ENCODE measurements at places on chromosomes 13 and 19.

- DNase-seq: no peak
Observed at GRCh38 chr13:99218969-99219368, 18.3 kb downstream of the UBAC2 start.

- DNase-seq: no peak
Observed at GRCh38 chr13:108463340-108463739, 166.1 kb upstream of the MYO16 start.

DNA sequence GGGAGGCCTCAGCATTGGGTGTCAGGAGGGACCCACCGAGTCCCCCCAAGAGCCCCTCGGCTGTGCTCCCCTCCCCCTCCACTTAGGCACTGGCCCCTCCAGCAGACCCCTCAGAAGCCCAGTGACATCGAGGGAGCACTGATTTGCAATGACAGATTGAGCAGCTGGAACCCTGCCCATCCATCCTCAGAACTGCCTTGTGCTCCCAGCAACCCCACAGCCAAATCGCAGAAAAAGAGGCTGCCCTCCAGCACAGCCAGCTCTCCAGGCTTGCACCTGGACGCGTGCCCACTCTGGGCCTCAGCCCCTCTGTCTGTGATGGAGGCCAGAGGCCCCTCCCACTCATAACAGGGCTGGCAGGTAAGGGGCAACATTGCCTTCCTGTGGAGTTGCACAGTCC, 123.2 kb upstream of the VSTM2B start:
- no peak for DNase-seq

DNA sequence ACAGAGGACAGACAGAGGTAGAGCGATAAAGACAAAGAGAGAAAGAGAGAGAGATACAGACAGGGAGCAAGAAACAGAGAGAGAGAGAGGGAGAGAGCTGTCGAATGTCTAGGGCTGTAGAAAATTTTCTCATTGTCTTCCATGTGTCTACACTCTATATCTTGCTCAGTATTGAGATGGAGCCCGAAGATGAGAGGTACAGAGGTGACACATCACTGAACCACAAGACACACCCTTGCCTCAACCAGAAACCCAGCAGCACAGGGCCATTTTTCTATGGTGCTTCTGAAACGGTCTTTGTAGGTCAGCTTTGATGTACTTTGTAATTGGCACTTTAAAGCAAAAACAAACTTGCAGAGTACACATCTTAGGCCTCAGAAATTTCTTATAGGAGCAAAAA, 111.9 kb downstream of the KL start:
- DNase-seq: no peak

DNA sequence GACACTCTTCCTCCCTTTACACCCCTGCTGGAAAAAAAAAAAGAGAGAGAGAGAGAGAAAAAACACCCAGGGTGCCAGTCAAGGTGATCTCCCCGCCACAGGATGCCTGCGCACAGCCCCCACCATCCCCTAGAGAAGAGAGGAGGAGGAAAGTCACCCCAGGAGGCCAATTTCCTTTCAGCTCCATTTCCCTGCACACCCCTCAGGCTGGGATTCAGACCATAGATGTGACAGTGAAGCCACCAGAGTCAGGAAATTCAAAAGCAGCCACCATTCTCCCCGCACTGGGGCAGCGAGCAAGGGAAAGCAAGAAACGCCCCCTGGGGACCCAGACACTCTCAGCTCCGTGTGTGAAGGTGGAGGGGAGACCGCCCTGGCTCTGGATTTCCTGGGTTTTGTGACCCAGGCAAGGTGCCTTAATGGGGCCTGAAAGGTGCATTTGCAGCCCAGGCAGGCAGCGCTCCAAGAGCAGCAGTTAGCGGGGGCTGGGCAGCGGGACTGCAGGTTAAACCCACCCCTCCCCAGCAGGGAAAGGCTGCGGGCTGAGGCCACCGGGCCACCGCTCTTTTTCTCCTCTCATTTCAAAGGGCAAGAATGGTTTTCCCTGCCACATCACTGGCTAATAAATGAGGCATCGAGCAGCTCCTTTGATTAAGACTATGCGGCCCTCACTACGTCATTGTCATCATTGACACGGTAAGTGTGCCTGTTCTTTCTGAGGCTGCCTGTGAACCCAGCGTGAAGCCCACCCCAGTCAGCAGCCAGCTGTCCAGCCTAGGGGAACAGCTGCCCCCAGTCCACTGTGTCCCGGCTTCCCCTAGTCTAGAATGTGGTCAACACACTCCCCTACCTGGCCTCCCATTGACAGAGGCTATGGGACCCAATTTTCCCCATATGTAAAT, 83.8 kb upstream of the TM9SF2 start:
- peak; percentile 38 for DNase-seq

GRCh38 chr13:98571955-98572662, 4.8 kb downstream of the STK24 start:
- DNase-seq: no peak

DNA sequence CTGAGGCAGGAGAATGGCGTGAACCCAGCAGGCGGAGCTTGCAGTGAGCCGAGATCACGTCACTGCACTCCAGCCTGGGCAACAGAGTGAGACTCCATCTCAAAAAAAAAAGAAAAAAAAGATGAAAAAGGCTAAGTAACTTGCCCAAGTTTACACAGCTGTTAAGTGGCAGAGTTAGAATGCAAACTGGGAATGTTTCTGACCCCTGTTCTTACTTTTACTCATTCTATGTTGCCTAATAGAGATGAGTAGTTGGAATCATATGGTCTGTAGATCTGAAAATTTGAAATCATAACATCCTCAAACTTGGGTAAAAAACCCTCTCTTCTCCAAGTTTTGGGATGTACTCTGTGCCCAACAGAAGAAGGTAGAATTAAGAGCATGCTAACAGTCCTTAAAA, 235.8 kb upstream of the RFC3 start:
- DNase-seq: no peak

DNA sequence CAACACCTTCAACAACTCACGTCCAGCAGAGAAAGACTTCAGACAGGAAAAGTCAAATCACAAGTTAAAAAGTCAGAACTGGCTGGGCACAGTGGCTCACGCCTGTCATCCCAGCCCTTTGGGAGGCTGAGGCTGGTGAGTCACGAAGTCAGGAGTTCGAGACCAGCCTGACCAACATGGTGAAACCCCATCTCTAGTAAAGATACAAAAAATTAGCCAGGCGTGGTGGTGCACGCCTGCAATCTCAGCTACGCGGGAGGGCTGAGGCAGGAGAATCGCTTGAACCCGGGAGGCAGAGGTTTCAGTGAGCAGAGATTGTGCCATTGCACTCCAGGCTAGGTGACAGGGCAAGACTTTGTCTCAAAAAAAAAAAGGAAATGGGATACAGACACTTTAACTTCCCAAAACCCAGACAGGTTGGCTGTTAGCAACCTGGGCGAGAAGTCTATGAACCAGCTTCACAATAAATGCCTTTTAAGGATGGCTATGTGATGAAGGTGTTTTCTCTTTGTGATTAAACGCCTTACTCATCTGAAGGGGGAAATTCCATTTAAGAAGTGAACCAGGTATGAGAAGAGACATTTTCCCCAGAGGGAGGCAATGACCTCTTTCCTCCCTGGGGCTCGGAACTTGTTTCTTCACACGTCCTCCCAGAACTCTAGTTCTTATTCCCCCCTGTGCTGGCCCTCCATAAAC, 80.4 kb downstream of the INSR start:
- no peak for DNase-seq

DNA sequence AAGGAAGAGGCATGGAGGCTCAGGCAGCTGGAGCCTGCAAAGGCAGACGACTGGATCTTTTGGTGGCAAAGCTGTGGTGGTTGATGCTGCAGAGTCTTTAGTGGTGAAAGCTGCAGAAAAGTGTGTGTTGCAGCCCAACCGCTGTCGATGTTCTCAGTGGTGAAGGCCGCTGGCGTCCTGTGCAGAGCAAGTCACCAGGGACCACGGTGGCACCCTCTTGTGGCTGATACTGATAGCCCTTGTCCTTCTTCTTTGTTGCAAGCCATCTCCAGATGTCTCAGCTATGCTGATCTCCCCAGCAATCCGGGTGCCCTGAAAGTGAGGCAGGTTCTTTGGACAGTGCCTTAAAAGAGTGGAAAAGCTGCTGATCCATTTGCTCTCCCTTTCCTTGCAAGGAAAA, 610.9 kb upstream of the PCDH9 start:
- DNase-seq: no peak

DNA sequence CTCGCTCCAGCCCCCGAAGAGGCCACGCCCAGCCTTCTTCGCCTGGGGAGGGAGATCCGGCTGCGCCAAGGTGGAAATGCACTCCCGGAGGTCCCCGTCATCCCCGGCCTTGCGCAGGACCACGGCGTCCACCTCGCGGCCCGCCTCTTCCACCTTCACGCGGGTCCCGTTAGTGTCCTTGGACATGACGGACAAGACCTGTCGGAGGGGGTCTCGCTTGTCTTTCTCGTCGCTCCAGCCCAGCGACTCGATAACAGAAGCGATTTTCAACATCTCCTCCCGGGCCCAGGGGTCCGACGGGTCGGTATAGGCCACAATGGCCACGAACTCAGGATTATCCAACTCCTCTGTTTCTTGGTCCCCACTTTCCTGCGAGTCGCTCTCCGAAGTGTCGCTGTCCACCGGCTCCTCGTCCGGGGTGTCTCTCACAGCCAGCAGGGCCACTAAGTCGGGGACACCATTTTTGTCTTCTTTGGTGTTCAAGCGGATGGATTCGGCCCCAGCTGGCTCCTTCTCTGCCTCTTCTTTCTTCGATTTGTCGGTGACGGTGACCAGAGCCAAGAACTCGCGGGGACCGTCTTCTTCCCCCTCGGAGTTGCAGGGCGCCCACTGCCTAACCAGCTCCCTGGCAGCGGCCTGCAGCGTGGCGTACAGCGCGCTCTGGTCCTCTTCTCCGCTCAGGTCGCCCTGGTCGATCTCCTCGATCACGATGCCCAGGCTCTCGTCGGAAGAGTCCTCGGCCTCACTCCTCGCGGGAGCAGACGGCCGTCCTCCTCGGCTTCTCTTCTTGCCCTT, 1.3 kb downstream of the PNMA8B start:
- DNase-seq: no peak

DNA sequence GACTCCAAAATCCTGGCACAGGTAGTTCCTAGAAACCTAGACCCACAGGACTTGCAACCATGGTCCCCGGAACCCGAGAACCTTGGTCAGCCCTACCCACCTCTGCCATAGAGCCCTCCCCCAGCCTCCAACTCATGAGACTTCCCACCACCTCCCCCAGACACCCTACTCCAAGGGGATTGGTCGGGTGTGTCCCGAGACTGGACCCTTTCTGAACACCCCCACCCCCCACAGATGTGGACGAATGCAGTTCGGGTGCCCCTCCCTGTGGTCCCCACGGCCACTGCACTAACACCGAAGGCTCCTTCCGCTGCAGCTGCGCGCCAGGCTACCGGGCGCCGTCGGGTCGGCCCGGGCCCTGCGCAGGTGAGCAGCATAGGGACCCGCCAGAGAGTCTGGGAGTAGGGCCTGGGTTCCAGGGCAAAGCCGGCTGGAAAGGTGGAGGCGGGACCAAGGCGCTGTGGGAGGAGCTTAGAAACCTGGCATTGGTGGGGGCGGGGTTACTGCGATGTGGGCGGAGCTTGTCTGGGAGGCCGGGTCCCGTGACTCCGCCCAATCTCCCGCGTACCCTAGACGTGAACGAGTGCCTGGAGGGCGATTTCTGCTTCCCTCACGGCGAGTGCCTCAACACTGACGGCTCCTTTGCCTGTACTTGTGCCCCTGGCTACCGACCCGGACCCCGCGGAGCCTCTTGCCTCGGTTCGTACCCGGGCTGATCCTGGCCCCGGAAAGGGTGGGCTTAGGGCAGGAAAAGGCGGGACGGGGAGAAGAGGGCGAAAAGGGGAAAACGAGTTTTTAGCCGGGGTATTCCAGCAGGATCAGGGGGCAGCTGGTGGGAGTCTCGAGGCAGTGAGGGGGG, 11.9 kb downstream of the LTBP4 start:
- DNase-seq: peak; percentile 85

GRCh38 chr13:33932769-33933406, 114.9 kb downstream of the RFC3 start:
- DNase-seq: no peak

GRCh38 chr19:4013886-4014540, 6.5 kb downstream of the PIAS4 start:
- no peak for DNase-seq

GRCh38 chr13:53885997-53886396, 857.4 kb downstream of the OLFM4 start:
- DNase-seq: no peak

- no peak for DNase-seq
Observed at GRCh38 chr13:111906306-111906705, 160.6 kb upstream of the SOX1 start.

DNA sequence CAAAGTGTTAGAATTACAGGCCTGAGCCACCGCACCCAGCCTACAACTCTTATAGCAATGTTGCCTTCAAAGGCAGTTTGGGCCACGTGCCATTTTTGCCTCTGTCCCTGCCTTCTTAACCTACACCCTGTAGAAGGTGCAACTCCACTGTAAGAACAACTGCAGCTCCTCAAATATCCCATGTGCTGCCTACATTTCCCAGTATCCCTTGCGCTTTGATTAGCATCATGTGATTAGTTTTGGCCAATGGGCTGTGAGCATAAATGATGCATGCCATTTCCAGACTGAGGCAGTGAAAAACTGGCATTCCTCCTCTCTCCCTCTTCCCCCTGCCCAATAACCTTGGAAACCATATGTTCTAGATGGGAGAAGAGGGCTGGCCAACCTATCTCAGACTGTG, 75.2 kb upstream of the MRI1 start:
- no peak for DNase-seq

GRCh38 chr19:30696514-30696913, 324.3 kb downstream of the ZNF536 start:
- peak; percentile 74 for DNase-seq

DNA sequence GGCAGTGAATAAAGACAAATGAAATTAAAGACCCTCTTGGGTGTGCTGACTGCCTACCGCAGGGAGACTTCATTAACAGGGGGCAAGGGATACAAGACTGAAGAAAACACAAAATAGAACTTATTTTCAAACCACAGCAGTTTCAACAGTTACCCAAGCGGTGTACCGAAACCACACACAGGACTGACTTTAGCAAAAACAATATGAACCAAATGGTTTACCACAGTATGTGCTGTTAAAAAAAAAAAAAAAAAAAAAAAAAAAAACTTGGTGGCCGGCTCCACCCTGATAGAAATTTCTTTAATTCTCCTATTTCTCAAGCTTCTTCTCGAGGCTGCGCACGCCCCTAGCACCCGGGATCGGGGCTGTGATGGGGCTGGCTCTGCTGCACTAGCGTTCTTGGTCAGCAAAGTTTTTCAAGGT, 42.6 kb downstream of the KLF2 start:
- no peak for DNase-seq

- DNase-seq: no peak
Observed at GRCh38 chr13:45078003-45078402, 42.3 kb upstream of the GTF2F2 start.

- DNase-seq: no peak
Observed at GRCh38 chr19:45344621-45345505, 4.3 kb downstream of the KLC3 start.

DNA sequence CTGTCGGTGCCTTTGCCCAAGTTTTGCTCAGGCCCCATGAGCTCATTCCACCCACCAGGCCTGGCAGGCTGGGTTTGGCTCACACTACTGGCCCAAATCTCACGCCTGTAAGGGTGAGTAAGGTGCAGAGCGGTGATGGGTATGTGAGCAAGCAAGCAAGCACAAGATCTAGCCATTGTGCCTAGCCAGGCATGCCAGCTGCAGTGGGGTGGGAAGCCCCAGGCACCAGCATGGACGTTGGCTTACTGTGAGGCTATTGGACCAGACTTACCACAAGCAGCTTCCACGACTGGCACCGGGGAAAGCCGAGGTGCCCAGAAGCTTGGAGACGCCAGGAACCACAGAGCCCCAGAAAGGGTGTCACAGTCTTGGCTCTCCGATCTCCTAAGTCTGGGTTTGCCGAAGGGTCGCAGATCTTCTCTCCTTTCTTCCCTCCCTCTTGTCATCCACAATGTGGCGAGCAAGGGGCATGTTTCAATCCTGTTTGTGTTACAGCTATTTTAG, 2659.4 kb upstream of the PCDH20 start:
- no peak for DNase-seq

- DNase-seq: peak; percentile 84
Observed at GRCh38 chr13:42048684-42049453, 421 bp downstream of the DGKH start.

Data from nephron progenitor cell (in vitro differentiated cells).